CD4-positive, alpha-beta T cell treated with Interleukin-6 for 4 hours (primary cell): ENCODE measurements at places on chromosomes 6 and 20.

GRCh38 chr20:50038574-50038991 lies 55.8 kb downstream of the SNAI1 start:
- no peak for DNase-seq

GRCh38 chr6:39075010-39075686 lies 26.6 kb downstream of the GLP1R start:
- no peak for DNase-seq

GRCh38 chr6:143961066-143961465 lies 47.0 kb downstream of the PLAGL1 start:
- DNase-seq, result no peak

GRCh38 chr6:13478525-13478966 lies 8.9 kb downstream of the GFOD1 start:
- DNase-seq, result no peak

- DNase-seq, result no peak
Measured at GRCh38 chr6:8434727-8435092, 635 bp downstream of the SLC35B3 start.

- no peak for DNase-seq
Measured at GRCh38 chr6:42441697-42442081, 10.0 kb downstream of the TRERF1 start.

DNA sequence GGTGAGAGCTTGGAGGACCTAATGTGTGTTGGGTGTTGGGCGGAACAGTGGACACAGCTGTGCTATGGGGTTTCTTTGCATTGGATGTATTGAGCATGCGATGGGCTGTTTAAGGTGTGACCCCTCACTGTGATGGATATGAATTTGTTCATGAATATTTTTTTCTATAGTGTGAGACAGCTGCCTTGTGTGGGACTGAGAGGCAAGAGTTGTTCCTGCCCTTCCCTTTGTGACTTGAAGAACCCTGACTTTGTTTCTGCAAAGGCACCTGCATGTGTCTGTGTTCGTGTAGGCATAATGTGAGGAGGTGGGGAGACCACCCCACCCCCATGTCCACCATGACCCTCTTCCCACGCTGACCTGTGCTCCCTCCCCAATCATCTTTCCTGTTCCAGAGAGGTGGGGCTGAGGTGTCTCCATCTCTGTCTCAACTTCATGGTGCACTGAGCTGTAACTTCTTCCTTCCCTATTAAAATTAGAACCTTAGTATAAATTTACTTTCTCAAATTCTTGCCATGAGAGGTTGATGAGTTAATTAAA lies 3.0 kb downstream of the HLA-A start:
- no peak for DNase-seq

DNA sequence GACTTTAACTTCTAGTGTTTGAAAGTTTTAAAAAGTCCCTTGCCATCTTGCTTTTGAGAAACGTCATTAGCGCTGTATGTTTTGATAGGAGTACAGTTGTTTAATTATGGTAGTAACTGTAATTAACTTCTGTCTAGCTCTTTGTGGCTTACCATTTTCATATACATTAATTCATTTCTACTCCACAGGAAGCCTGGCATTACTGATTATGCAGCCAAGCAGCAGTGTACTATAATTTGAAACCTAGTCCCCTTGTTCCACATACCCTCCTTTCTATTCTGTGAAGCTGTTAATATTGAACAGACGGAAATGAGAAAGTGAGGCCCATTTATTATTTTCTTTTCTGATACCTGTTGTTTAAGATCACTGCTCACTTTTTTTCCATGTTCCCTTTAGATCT lies 235.4 kb downstream of the CDKAL1 start:
- DNase-seq, result no peak

GRCh38 chr20:41242807-41243206 lies 74.7 kb downstream of the ZHX3 start:
- DNase-seq, result no peak

DNA sequence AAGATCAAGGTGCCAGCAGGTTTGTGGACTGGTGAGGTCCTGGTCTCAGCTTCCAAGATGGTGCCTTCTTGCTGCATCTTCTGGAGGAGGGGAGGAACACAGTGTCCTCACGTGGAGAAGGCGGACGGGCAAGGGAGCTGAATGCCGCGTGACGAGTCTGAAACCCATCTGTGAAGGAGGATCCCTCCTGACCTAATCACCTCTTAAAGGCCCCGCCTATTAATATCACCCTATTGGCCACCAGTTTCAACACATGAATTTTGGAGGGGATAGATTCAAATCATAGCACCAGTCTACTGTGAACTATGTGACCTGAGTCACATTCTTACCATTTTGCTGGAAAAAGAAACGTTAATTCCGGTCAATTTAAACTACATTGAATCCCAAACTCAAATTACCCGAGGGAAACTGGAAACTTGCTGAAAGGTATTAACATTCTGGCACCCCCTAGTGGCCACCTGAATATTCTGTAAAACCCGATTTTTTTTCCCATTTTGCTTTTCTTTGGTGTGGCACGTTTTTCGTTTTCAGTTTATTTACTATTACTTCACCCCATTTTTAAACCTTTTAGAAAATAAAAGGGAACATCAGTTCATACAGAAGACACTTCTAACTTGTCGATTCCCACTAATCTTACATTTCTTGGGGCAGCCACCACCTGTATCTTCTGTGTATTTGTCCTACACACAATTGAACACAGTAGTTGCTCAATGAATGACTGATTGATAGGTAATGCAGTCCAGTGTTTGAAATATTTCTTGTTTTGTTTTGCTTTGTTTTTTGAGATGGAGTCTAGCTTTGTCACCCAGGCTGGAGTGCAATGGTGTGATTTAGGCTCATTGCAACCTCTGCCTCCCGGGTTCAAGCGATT lies 17.9 kb upstream of the CCDC170 start:
- DNase-seq, result peak; percentile 71

GRCh38 chr20:59663513-59664060 lies 59.2 kb downstream of the PHACTR3 start:
- DNase-seq, result no peak

DNA sequence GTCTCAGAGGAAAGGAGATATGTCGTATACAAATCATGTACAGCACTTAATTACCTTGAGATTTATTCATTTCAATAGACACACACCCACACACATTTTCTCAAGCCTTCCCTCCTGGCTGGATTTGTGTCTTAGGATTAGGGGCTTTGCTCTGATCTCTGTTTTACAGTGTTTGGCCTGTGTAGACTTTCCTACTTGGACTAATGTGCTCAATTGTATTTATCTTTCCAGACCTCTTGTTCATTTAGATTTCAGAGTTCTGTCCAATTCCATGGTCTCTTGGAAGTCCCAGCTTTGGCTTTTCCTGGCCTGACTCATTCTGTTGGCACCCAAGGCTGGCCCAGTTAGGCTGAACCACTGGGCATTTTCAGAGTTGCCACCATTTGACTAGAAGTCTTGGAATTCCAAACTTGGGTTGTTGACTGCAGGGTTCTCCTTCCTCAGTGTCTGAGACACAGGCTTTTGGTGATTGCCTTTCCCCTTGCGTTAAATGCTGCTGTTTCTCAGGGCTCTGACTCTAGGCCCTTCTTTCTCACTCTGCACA lies 8.9 kb upstream of the RFPL4B start:
- no peak for DNase-seq

DNA sequence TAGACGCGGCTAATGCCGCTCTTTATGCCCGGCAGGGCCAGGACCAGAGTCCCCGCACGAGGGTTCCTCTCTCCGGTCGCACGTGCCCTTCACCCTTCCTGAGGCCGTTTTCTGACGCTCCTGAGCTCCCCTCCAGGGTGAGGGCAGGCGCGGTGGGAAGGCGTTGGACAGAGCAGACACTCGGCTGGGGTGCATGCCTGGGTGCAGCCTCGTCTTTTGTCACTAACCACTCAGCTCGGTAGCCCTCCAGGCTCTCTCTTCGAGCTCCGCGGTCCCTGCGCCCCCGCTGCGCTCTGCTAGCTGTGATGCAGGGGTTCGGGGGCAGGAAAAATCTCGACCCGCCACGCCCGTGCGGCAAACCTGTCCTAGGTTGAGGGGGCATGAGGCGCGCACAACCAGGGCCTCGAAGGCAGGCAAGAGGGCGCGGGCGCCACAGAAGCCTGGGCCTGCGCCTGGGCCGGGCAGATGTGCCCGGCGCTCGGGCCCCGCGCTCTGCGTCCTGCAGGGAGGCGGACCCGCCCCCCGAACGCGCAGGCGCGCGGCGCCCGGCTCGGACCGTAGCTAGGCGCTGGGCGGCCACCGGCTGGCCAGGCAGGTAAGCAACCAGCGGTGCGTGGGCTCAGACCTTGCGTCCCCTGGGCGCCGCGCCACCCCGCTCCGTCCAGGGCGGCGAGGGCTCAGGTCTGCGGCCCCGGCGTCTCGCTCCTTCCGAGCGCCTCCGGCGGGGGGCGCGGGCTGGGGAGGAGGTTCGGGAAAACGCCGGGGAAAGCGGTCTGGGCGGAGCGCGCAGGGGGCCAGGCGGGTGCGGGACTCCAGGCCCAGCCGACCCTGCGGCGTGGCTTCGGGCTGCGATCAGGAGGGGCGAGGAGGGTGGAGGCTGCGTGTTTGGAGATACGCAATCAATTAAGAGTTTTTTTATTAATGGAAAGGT lies at the start of gene L3MBTL1:
Gene L3MBTL1 (plus strand): TSS at position 548 of the 931 bp plus-strand sequence. CDS start 5,807 bp downstream, outside the sequence.
- DNase-seq, result peak; percentile 6

- DNase-seq, result no peak
Measured at GRCh38 chr6:48610846-48611245, 499.8 kb upstream of the PTCHD4 start.

DNA sequence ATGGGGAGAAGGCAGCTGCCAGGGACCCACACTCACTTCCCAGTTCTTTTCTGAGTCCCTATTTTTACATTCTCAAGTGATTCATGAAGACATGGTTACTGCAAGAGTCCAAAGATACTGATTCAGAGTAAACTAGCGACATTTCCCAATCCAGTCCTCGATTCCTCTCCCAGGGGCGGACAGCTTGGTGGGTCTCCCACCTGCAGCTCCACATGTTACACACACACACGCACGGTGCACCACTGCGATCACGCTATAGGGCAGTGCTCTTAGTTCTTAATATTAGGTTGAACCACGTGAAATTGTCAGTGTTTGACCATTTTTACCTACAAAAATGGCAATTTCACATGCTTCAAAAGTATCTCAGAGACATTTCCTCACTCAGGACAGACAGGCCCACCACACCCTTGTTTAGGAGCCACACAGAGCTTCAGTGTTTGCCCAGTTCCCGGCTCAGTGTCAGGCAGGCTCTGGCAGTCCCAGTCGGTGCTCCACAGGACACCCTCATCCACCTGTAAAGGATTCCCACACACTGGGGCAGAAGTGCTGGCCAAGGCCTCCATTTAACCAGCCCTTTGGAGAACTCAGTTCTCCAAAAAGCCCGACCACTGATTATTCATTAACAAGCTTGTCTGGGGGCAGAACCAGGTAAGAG lies 51.8 kb downstream of the RRBP1 start:
- no peak for DNase-seq

- DNase-seq, result no peak
Measured at GRCh38 chr6:169938262-169938701, 186.9 kb downstream of the ERMARD start.

- no peak for DNase-seq
Measured at GRCh38 chr6:144248476-144249301, 36.4 kb upstream of the UTRN start.

- DNase-seq, result peak; percentile 60
Measured at GRCh38 chr6:156779206-156780094, 2.3 kb downstream of the ARID1B start.

DNA sequence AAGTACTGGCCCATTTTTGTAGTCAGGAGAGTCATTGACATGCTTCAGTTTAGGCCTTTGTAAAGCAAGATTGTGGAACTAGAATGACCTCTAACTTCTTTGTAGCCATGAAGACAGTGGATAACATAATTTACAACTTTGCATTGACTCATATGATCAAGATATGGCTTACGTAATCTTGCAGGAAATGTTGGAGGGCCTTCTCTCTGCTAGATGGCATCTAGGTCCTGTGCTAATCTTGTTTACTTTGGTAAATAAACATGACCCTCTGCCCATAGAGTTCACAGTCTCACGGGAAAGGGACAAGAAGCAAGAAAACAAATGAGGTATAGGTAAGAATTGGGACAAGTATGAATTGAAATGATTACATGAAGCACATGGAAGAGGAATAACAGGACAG lies 355.2 kb upstream of the ARID1B start:
- no peak for DNase-seq

DNA sequence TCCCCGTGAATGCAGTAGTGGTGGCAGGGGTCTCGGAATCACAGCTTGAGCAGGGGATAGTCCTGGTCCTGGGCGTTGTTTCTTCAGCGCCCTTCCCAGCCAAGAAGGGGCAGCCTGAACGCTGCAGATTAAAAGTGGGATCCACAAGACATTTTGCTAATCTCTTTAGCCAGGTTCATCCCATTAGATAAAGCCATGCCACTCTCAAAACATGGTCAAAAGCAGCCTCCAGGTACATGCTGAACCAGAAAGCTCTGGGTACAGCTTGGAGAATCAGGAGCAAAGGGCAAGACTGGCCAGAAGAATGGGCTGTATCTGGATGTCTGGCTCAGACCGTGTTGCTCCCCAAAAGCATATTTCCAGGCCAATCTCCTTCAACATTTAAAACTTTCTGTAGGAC lies at the start of gene PRPH2:
Gene PRPH2 (minus strand): TSS at position 101 of the 400 bp plus-strand sequence. CDS start 263 bp downstream, outside the sequence.
- no peak for DNase-seq

GRCh38 chr6:149823013-149823412 lies 41.1 kb downstream of the LRP11 start:
- DNase-seq, result no peak

- DNase-seq, result no peak
Measured at GRCh38 chr6:4397307-4397706, 261.9 kb upstream of the ECI2 start.

GRCh38 chr6:107032051-107032450 lies 4.1 kb downstream of the MTRES1 start:
- no peak for DNase-seq

- no peak for DNase-seq
Measured at GRCh38 chr20:48189181-48189580, 403.9 kb upstream of the SULF2 start.

GRCh38 chr6:33843131-33844121 lies 39.6 kb upstream of the MLN start:
- DNase-seq, result no peak

DNA sequence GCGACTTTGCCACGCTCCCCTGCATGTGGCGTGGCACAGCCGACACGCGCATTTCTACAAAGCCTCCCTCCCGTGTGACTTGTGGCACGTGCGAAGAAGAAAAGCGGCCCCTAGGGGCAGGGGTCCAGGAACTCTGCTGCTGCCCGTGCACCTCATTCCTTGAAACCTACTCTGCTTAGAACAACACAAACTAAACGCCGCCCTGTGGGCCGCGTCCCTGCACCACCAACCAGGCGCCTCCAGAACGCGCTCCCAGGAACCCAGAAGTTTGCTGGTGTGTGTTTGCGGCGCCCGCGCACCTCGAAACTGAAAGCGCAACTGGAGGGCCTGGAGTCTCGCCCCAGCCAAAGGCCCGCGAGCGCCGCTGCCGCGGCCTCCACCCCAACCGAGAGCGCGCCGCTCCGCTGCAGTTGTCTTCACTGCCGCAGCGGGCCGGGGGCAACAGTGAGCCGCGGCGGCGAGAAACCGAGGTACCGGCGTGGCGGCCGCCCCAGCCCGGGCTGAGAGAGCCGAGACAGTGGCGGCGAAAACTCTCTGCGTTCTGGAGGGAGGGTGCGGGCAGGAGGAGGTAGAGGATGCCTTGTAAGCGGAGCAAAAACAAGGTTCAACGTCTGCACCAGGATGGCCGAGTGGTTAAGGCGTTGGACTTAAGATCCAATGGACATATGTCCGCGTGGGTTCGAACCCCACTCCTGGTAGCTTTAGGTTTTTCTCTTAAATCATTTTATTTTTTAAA lies 65.8 kb downstream of the STX11 start:
- DNase-seq, result peak; percentile 91
